ENCODE measurements at places on chromosomes 6 and 20. TPM values are rescaled to one million over a fixed set of nuclear protein-coding genes. Genes with fewer than 3 reads are reported as not detected.

- H3K27me3 ChIP-seq: no peaks in the 10 kb centered on the region
- no peak overlapping the region for H3K27ac ChIP-seq
- no peak for DNase-seq
Measured at GRCh38 chr6:14412026-14412425, 294.5 kb downstream of the CD83 start.

GRCh38 chr20:60700728-60701127 lies 551.3 kb upstream of the CDH4 start:
- no peaks in the 10 kb centered on the region for H3K4me1 ChIP-seq
- H3K4me3 ChIP-seq: no peak overlapping the region
- H3K27ac ChIP-seq: no peak overlapping the region
- no peaks in the 10 kb centered on the region for H3K36me3 ChIP-seq

GRCh38 chr6:106486236-106486635 lies 125.7 kb downstream of the CRYBG1 start:
- no peak for DNase-seq
- H3K4me3 ChIP-seq: no peak overlapping the region
- no peaks in the 10 kb centered on the region for H3K4me1 ChIP-seq
- no peaks in the 10 kb centered on the region for H3K27me3 ChIP-seq
- no peak overlapping the region for H3K27ac ChIP-seq

- no peak for DNase-seq
- no peaks in the 10 kb centered on the region for H3K4me1 ChIP-seq
- no peaks in the 10 kb centered on the region for H3K27me3 ChIP-seq
- H3K27ac ChIP-seq: no peak overlapping the region
- H3K36me3 ChIP-seq: no peaks in the 10 kb centered on the region
- H3K4me3 ChIP-seq: no peak overlapping the region
Measured at GRCh38 chr20:60104993-60105803, 147.0 kb downstream of the CDH26 start.

GRCh38 chr20:34956751-34957472 lies 1.2 kb downstream of the MYH7B start:
- H3K27me3 ChIP-seq: no peaks in the 10 kb centered on the region
- no peak overlapping the region for H3K4me3 ChIP-seq
- no peak overlapping the region for H3K27ac ChIP-seq
- H3K4me1 ChIP-seq: peaks cover 18% of the 10 kb centered on the region
- H3K36me3 ChIP-seq: no peaks in the 10 kb centered on the region
- no peak for DNase-seq

GRCh38 chr6:155079985-155080452 lies 84.9 kb downstream of the TIAM2 start:
- no peak overlapping the region for H3K4me3 ChIP-seq
- H3K27ac ChIP-seq: no peak overlapping the region
- no peaks in the 10 kb centered on the region for H3K27me3 ChIP-seq
- DNase-seq: no peak
- H3K4me1 ChIP-seq: no peaks in the 10 kb centered on the region

DNA sequence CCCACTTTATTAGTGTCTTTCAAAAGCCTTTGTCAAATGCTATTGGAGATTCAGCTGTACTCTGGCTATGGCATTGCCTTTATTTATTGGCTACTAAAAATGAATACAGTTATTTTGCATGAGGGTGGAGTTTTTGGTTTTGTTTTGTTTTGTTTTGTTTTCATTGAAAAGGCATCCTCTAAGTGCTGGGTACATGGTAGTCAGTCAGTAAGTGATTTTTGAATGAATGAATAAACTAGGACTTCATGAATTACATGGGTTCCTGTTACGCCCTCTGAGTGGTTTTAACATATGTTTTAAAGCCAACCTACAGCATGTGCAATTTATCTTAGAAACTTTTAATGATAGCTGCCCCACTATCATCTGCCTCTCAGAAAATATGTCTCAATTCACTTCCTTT lies 38.9 kb upstream of the ENPP1 start:
- H3K4me3 ChIP-seq: no peak overlapping the region
- no peaks in the 10 kb centered on the region for H3K36me3 ChIP-seq

DNA sequence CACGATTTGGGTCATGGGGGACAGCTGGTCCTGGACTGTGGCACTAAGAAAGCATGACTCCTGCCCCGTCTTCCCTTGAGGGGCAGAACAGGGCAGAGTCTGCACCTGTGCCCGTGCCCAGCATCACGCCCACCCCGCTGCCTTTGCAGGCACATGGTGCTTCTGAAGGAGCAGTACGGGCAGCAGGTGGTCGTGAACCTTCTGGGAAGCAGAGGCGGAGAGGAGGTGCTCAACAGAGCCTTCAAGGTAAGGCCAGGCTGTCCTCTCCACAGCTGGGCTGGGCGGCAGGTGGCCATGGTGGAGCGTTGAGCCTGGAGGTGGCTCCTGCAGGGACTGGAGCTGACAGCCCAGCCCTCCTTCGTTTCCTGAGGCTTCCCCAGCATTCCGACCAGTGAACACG lies 77.4 kb downstream of the SYNJ2 start:
- DNase-seq: no peak
- H3K27me3 ChIP-seq: no peaks in the 10 kb centered on the region
- no peak overlapping the region for H3K4me3 ChIP-seq
- peaks cover 20% of the 10 kb centered on the region for H3K4me1 ChIP-seq

- no peaks in the 10 kb centered on the region for H3K36me3 ChIP-seq
- no peak overlapping the region for H3K4me3 ChIP-seq
- no peak for DNase-seq
- no peaks in the 10 kb centered on the region for H3K4me1 ChIP-seq
Measured at GRCh38 chr6:35400901-35401311, 51.2 kb upstream of the FANCE start.

TAGAP gene
- 1.5 TPM for total RNA-seq

SLC17A1 gene
- total RNA-seq: not detected

RPS6KA2 gene
- 109 TPM for total RNA-seq

HLA-DRB5 gene
- total RNA-seq: 0.99 TPM

SLC17A9 gene
- total RNA-seq: 2.5 TPM

Measured in esophagus muscularis mucosa (tissue), 4 donors.